ENCODE measurements at places on chromosomes 16 and 17. TPM values are rescaled to one million over a fixed set of nuclear protein-coding genes. Genes with fewer than 3 reads are reported as not detected.

- DNase-seq = no peak
- no peaks in the 10 kb centered on the region for H3K36me3 ChIP-seq
- no peak overlapping the region for H3K4me3 ChIP-seq
- H3K4me1 ChIP-seq = no peaks in the 10 kb centered on the region
- H3K27me3 ChIP-seq = no peaks in the 10 kb centered on the region
These were observed 193.9 kb downstream of the IRF8 start for GRCh38 chr16:86092586-86093480.

GRCh38 chr17:11682646-11683045 lies 84.4 kb downstream of the DNAH9 start:
- H3K36me3 ChIP-seq = no peaks in the 10 kb centered on the region
- no peaks in the 10 kb centered on the region for H3K27me3 ChIP-seq
- H3K4me3 ChIP-seq = no peak overlapping the region
- H3K27ac ChIP-seq = no peak overlapping the region
- DNase-seq = no peak
- H3K4me1 ChIP-seq = no peaks in the 10 kb centered on the region

GRCh38 chr17:73614256-73614655 lies 30.0 kb downstream of the SDK2 start:
- DNase-seq = no peak
- no peaks in the 10 kb centered on the region for H3K27me3 ChIP-seq
- no peaks in the 10 kb centered on the region for H3K36me3 ChIP-seq
- H3K27ac ChIP-seq = no peak overlapping the region
- H3K4me3 ChIP-seq = no peak overlapping the region

GRCh38 chr17:78798695-78799559 lies 16.9 kb upstream of the CYTH1 start:
- peaks cover 89% of the 10 kb centered on the region for H3K36me3 ChIP-seq
- H3K27me3 ChIP-seq = no peaks in the 10 kb centered on the region
- no peak overlapping the region for H3K27ac ChIP-seq
- DNase-seq = no peak

DNA sequence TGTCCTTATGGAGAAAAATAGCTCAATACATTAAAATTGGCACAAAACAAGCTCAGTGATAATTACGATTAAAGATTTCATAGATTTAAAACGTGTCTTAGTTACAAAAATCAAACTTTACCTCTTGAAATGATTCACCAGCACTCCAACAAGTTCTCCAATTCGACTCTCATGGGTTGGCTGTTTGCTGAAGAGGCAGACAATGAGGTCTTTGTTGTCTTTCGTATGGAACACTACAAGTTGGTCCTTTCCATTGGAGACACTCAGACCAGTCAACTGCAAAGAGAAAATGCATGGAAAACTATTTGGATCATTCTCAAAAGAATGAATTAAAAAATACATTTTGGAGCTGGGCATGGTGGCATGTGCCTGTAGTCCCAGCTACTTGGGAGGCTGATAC lies 118.2 kb downstream of the CDK5R1 start:
- H3K27ac ChIP-seq = no peak overlapping the region
- no peaks in the 10 kb centered on the region for H3K36me3 ChIP-seq
- no peaks in the 10 kb centered on the region for H3K4me1 ChIP-seq
- no peaks in the 10 kb centered on the region for H3K27me3 ChIP-seq

- H3K27me3 ChIP-seq = no peaks in the 10 kb centered on the region
- peaks cover 6% of the 10 kb centered on the region for H3K4me1 ChIP-seq
- H3K36me3 ChIP-seq = peaks cover 13% of the 10 kb centered on the region
These were observed 54.4 kb downstream of the MPRIP start for GRCh38 chr17:17096438-17097178.

GRCh38 chr17:5630434-5630833 lies 46.1 kb upstream of the NLRP1 start:
- H3K4me1 ChIP-seq = no peaks in the 10 kb centered on the region
- no peak overlapping the region for H3K4me3 ChIP-seq
- H3K36me3 ChIP-seq = no peaks in the 10 kb centered on the region
- no peak for DNase-seq
- H3K27ac ChIP-seq = no peak overlapping the region
- H3K27me3 ChIP-seq = peaks cover 12% of the 10 kb centered on the region

DNA sequence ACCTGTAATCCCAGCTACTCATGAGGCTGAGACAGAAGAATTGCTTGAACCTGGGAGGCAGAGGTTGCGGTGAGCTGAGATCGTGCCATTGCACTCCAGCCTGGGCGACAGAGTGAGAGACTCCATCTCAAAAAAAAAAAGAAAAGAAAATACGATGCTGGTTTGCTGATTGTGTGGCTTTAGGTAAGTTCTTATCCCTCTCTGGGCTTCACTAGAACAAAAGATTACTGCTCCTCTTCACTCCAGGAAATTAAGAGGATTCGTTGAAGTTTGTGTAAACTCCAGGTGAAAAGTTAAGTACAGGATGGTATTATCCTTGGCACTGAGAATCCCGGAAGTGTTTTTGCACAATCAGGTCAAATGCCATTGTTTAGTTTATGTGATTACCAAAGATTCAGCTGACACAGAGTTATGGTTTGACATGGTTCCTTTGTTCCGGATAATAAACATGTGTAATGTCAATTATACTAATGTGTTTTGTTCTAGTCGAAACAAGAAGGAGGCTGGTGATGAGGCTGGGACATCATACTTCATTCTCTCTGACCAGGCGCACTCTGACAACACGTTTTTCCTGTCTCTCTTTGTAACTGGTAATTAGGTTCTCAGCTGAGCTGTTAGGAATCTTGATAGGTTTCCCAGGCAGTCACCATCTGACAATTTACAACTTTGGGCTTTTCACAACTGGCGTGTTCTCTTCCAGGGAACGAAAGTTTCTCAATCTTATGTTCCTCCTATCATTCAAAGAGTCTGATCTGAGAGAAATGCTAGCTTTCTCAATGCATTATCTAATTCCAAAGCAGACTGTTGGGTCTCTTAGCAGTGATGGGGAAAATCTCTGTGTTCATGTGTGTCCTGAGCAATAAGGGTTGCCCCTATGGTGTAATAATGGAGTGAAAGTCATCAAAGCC lies 10.8 kb upstream of the TAOK1 start:
- H3K4me3 ChIP-seq = no peak overlapping the region
- no peak for DNase-seq
- no peaks in the 10 kb centered on the region for H3K36me3 ChIP-seq
- no peaks in the 10 kb centered on the region for H3K4me1 ChIP-seq

- no peaks in the 10 kb centered on the region for H3K36me3 ChIP-seq
- H3K4me1 ChIP-seq = peaks cover 13% of the 10 kb centered on the region
- no peak for DNase-seq
- no peak overlapping the region for H3K4me3 ChIP-seq
- peaks cover 55% of the 10 kb centered on the region for H3K27me3 ChIP-seq
These were observed 1.8 kb upstream of the BCAR1 start for GRCh38 chr16:75252946-75253911.

GRCh38 chr17:31807846-31808245 lies 51.2 kb downstream of the COPRS start:
- no peak for DNase-seq
- H3K27ac ChIP-seq = no peak overlapping the region
- no peaks in the 10 kb centered on the region for H3K27me3 ChIP-seq
- no peak overlapping the region for H3K4me3 ChIP-seq

- H3K27ac ChIP-seq = no peak overlapping the region
- H3K4me3 ChIP-seq = peak overlapping the region; percentile 91
- peaks cover 52% of the 10 kb centered on the region for H3K4me1 ChIP-seq
- peak; percentile 98 for DNase-seq
These were observed 2.4 kb downstream of the NAGS start for GRCh38 chr17:44006598-44007345.

- H3K27me3 ChIP-seq = no peaks in the 10 kb centered on the region
- no peaks in the 10 kb centered on the region for H3K36me3 ChIP-seq
- H3K27ac ChIP-seq = no peak overlapping the region
These were observed 2.0 kb upstream of the KRTAP9-6 start for GRCh38 chr17:41263212-41263611.

- no peak for DNase-seq
- no peaks in the 10 kb centered on the region for H3K27me3 ChIP-seq
- peaks cover 3% of the 10 kb centered on the region for H3K36me3 ChIP-seq
- H3K4me1 ChIP-seq = peaks cover 3% of the 10 kb centered on the region
These were observed 5.7 kb upstream of the PHAF1 start for GRCh38 chr16:67104061-67104460.

DNA sequence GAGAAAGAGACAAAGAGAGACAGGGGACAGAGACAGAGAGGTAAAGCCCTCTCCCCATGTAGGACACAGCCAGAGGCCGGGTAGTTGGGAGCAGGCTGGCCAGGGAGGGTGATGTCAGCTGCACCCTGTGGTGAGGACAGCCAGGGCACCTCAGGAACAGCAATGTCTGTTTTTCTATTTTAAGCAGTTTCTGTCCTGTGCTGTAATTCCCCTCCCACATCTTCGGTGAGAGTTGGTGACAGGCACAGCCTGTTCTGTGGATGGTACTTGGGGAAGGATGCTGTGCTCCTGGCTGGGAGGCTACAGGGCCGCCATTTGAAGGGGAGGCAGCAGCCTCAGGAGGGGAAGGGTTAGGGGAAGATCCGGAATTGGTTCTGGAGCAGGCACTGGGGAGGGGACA lies 163.5 kb downstream of the SDK2 start:
- H3K4me1 ChIP-seq = no peaks in the 10 kb centered on the region
- no peak overlapping the region for H3K4me3 ChIP-seq
- no peak overlapping the region for H3K27ac ChIP-seq
- H3K27me3 ChIP-seq = no peaks in the 10 kb centered on the region
- no peak for DNase-seq

GRCh38 chr17:9213303-9213640 lies 192.0 kb downstream of the NTN1 start:
- DNase-seq = no peak
- no peaks in the 10 kb centered on the region for H3K36me3 ChIP-seq
- H3K4me1 ChIP-seq = no peaks in the 10 kb centered on the region

GRCh38 chr17:81086789-81087551 lies 52.0 kb downstream of the BAIAP2 start:
- peaks cover 48% of the 10 kb centered on the region for H3K4me1 ChIP-seq
- no peaks in the 10 kb centered on the region for H3K27me3 ChIP-seq
- H3K4me3 ChIP-seq = no peak overlapping the region
- no peak for DNase-seq
- H3K27ac ChIP-seq = no peak overlapping the region

GRCh38 chr16:57373117-57373947 lies 1.0 kb downstream of the CX3CL1 start:
- H3K27ac ChIP-seq = no peak overlapping the region
- H3K27me3 ChIP-seq = no peaks in the 10 kb centered on the region
- no peaks in the 10 kb centered on the region for H3K4me1 ChIP-seq
- H3K36me3 ChIP-seq = no peaks in the 10 kb centered on the region
- no peak overlapping the region for H3K4me3 ChIP-seq

DNA sequence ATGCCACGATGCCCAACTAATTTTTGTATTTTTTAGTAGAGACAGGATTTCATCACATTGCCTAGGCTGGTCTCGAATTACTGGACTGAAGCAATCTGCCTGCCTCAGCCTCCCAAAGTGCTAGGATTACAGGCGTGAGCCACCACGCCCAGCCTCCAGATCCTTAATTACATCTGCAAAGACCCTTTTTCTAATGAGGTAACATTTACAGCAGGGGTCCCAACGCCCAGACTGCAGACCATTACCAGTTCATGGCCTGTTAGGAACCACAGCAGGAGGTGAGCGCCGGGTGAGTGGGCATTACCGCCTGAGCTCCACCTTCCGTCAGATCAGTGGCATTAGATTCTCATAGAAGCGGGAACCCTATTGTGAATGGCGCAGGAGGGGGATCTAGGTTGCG lies 4.0 kb upstream of the RAB11FIP4 start:
- no peak for DNase-seq
- H3K27me3 ChIP-seq = peaks cover 14% of the 10 kb centered on the region
- H3K27ac ChIP-seq = no peak overlapping the region
- peaks cover 13% of the 10 kb centered on the region for H3K4me1 ChIP-seq
- H3K36me3 ChIP-seq = no peaks in the 10 kb centered on the region

- no peak overlapping the region for H3K27ac ChIP-seq
- no peak overlapping the region for H3K4me3 ChIP-seq
- no peaks in the 10 kb centered on the region for H3K27me3 ChIP-seq
- no peak for DNase-seq
- H3K36me3 ChIP-seq = peaks cover 34% of the 10 kb centered on the region
- H3K4me1 ChIP-seq = peaks cover 5% of the 10 kb centered on the region
These were observed 10.3 kb upstream of the LGALS9 start for GRCh38 chr17:27620721-27621120.

- no peak for DNase-seq
- H3K27ac ChIP-seq = no peak overlapping the region
- H3K36me3 ChIP-seq = no peaks in the 10 kb centered on the region
- H3K4me1 ChIP-seq = no peaks in the 10 kb centered on the region
These were observed 777.3 kb upstream of the EEF2KMT start for GRCh38 chr16:5874899-5875298.

DNA sequence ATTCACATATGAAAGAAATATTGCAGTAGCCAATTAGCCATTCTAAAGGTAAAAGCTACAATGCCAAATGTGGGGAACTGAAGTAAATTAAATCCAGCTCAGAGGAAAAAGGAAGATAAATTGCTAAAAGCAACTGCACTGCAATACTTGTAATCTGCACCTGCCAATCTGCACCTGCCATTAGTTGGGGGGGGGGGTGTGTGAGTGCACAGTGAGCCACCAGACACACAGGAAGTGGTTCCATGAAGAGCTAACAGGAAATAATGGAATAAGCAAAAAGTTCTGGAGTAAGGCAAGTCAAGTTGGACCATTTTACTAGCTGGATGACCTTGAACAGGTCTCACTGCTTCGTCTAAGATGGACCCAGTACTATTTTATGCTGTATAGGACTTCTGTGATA lies 191.8 kb downstream of the PARN start:
- peaks cover 15% of the 10 kb centered on the region for H3K4me1 ChIP-seq
- H3K27ac ChIP-seq = no peak overlapping the region
- H3K27me3 ChIP-seq = no peaks in the 10 kb centered on the region
- H3K36me3 ChIP-seq = peaks cover 4% of the 10 kb centered on the region
- no peak overlapping the region for H3K4me3 ChIP-seq

GRCh38 chr17:50534222-50534978 lies 1.9 kb downstream of the EPN3 start:
- no peak overlapping the region for H3K4me3 ChIP-seq
- peaks cover 37% of the 10 kb centered on the region for H3K27me3 ChIP-seq
- no peak for DNase-seq
- H3K27ac ChIP-seq = no peak overlapping the region

GRCh38 chr16:8623634-8624033 lies 2.1 kb downstream of the METTL22 start:
- H3K4me3 ChIP-seq = no peak overlapping the region
- H3K4me1 ChIP-seq = peaks cover 20% of the 10 kb centered on the region
- no peak overlapping the region for H3K27ac ChIP-seq
- peaks cover 30% of the 10 kb centered on the region for H3K36me3 ChIP-seq
- no peaks in the 10 kb centered on the region for H3K27me3 ChIP-seq

Gene SEZ6
- total RNA-seq = 0.31 TPM

Gene PGAP6
- total RNA-seq = 63.7 TPM

Gene TRPV3
- 0.25 TPM for total RNA-seq

Gene KIF2B
- total RNA-seq = not detected

Gene PPP1R27
- total RNA-seq = not detected

Gene ASGR1
- 0.85 TPM for total RNA-seq

Gene ABI3
- total RNA-seq = 5.8 TPM

Gene PLXDC1
- total RNA-seq = 66.7 TPM

Gene DPEP1
- not detected for total RNA-seq

Gene SLFN14
- total RNA-seq = not detected

Gene TMEM204
- total RNA-seq = 20.5 TPM
